CD4-positive, alpha-beta memory T cell (primary cell): ENCODE measurements at places on chromosomes 1 and 21. TPM values are rescaled to one million over a fixed set of nuclear protein-coding genes. Genes with fewer than 3 reads are reported as not detected.

The KCNK1 gene
- total RNA-seq: not detected

The TSPAN1 gene
- not detected for total RNA-seq

The DVL1 gene
- 43.7 TPM for total RNA-seq

The PSMG1 gene
- total RNA-seq: 17.2 TPM

The XCL2 gene
- total RNA-seq: not detected

The ZC3H12A gene
- 60.7 TPM for total RNA-seq

DNA sequence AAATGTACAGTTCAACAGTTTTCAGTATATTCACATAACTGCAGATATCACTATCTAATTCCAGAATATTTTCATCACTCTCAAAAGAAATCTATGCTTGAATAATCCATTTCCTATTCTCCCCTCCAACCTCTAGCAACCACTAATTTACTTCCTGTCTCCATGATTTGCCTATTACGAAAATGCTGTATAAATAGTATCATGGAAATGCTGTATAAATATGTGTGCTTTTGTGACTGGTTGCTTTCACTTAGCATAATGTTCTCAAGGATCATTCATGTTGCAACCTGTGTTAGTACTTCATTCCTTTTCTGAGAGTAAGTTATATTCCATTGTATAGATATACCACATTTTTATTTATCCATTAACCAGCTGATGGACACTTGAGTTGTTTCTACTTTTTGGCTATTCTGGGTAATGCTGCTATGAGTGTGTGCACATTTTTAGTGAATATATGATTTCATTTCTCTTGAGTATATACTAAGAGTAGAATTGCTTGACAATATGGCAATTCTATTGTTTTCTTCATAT, 115.6 kb downstream of the TNFSF18 start:
- no peak overlapping the region for H3K4me3 ChIP-seq
- peaks cover 16% of the 10 kb centered on the region for H3K4me1 ChIP-seq
- no peak overlapping the region for H3K27ac ChIP-seq
- no peaks in the 10 kb centered on the region for H3K36me3 ChIP-seq

DNA sequence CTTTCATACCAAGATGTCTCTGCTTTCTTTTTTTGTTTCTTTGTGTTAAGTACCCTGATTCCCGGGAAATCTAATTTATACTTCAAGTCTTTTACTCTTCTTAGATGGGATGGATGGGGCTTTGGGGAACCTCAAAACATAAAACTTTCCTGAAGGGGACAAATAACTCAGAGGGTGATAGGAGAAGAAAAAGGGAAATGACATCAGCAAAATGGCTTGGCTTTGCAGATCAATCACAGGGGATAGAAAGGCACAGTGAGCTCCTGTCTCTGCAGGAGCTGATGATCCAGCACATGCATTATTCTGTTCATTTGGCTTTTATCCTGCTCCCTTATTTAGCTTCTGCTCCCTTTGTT, 1.4 kb upstream of the CA14 start:
- H3K4me3 ChIP-seq: no peak overlapping the region
- H3K36me3 ChIP-seq: no peaks in the 10 kb centered on the region
- no peak for DNase-seq

GRCh38 chr1:243735457-243735856, 114.6 kb downstream of the AKT3 start:
- peaks cover 6% of the 10 kb centered on the region for H3K4me1 ChIP-seq
- no peaks in the 10 kb centered on the region for H3K36me3 ChIP-seq
- no peak for DNase-seq
- H3K27me3 ChIP-seq: no peaks in the 10 kb centered on the region
- no peak overlapping the region for H3K27ac ChIP-seq

GRCh38 chr1:109901524-109902145, 9.0 kb upstream of the CSF1 start:
- H3K27me3 ChIP-seq: no peaks in the 10 kb centered on the region
- no peak for DNase-seq
- peaks cover 14% of the 10 kb centered on the region for H3K4me1 ChIP-seq
- no peak overlapping the region for H3K4me3 ChIP-seq
- H3K36me3 ChIP-seq: no peaks in the 10 kb centered on the region

GRCh38 chr1:8965121-8965820, 19.6 kb downstream of the CA6 start:
- DNase-seq: no peak
- H3K36me3 ChIP-seq: no peaks in the 10 kb centered on the region
- H3K4me3 ChIP-seq: no peak overlapping the region
- H3K4me1 ChIP-seq: peaks cover 32% of the 10 kb centered on the region

DNA sequence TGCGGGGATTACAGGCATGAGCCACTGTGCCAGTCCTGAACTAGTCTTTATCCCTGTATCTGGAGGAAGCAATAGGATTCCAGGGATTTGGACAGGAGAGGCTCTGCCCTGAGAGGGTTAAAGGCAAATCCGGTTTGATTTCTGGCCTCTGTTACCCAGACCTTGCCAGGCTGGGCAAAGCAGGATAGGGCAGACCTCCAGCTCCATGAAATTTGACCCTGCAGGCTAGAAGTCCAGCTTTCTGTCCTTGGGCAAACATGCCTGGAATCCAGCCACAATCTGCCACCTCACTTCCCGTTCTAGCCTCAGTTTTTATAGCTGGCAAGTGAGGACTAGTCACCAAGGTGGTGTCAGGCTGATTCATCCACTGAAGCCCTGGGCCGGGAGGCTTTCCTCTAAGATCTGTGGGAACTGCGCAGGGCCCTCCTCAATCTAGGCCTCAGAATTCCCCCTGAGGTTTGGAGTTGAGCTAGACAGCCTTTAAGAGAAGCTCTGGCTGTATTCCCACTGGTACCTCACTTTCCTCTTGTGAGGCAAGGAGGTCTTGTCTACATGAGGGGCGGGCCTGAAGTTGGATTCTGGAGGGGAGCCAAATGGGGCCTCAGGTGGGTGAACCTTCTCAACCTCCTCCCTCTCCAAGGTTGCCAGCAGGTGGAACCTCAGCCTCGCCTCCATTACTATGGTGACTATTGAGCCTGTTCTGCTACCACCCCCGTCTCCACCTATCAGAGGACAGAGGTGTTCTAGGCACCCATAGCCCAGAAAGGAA, 7.0 kb upstream of the P3R3URF start:
- DNase-seq: no peak
- no peak overlapping the region for H3K4me3 ChIP-seq
- peaks cover 6% of the 10 kb centered on the region for H3K4me1 ChIP-seq
- H3K36me3 ChIP-seq: peaks cover under 1% of the 10 kb centered on the region
- no peak overlapping the region for H3K27ac ChIP-seq

DNA sequence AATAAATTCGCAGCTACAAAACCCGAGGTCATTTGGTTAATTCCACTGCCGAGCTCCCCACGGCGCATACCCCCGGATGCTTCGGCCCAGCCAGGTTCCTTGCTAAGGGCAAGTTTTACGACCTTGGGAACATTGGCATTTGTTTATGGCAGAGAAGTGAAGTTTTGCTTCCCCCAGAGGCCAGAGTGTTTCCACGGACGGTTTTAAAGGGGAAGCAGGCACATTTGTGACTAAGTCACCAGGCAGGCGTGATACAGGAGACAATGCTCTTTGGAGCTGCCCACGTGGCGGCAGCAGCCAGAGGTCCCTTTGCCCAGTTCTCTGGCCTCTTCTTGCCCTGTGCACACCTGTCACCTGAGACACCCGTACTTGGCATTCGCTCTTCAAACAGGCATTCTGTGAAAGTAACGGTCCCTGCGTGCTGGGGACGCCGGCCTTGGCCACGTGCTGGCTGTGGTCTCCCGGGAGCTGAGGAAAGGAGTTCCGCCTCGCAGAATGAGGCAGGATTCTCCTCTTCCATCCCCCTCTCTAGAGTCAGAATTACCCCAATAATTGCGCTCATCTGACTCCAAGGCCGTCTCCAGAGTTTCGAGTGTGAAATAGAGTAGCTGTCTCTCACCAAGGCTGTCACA, 138.3 kb downstream of the PRDM16 start:
- no peaks in the 10 kb centered on the region for H3K4me1 ChIP-seq
- H3K36me3 ChIP-seq: no peaks in the 10 kb centered on the region
- DNase-seq: no peak
- no peak overlapping the region for H3K4me3 ChIP-seq

- DNase-seq: no peak
- no peaks in the 10 kb centered on the region for H3K36me3 ChIP-seq
- H3K4me3 ChIP-seq: no peak overlapping the region
- no peaks in the 10 kb centered on the region for H3K4me1 ChIP-seq
- H3K27ac ChIP-seq: no peak overlapping the region
These were observed 147.9 kb upstream of the RGS18 start for GRCh38 chr1:192010406-192010805.

- no peaks in the 10 kb centered on the region for H3K36me3 ChIP-seq
- H3K4me1 ChIP-seq: no peaks in the 10 kb centered on the region
- no peak overlapping the region for H3K27ac ChIP-seq
- H3K4me3 ChIP-seq: no peak overlapping the region
- no peak for DNase-seq
- H3K27me3 ChIP-seq: no peaks in the 10 kb centered on the region
These were observed 294.3 kb upstream of the SPAG17 start for GRCh38 chr1:118479351-118479750.
